Stimulated activated naive CD8-positive, alpha-beta T cell treated with anti-CD3 and anti-CD28 coated beads, Interleukin-15, Interleukin-2, amounts not matched to agents 100 U/mL and 50 U/mL, for 24 hours (primary cell): ENCODE measurements at places on chromosomes 5 and 9.

GRCh38 chr9:92617951-92618510 is 51.9 kb downstream of the IPPK start:
- no peak for DNase-seq

DNA sequence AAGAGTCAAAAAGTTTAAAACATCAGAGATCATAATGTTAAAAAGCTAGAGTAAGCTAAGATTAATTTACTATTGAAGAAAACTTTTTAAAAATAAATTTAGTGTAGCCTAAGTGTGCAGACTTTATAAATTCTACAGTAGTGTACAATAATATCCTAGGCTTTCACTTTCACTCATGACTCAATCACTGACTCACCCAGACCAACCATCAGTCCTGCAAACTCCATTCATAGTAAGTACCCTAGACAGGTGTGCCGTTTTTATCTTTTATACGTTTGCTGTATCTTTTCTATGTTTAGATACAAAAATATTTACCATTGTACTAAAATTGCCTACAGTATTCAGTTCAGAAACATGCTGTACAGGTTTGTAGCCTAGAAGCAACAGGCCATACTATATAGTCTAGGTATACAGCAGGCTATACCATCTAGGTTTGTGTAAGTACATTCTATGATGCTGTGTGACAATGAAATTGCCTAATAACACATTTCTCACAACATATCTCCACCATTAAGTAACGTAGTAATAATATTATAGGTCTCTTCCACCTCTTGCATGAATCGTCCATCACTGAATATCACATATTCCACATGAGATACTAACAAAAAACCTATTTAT is 59.2 kb downstream of the MEGF9 start:
- no peak for DNase-seq

DNA sequence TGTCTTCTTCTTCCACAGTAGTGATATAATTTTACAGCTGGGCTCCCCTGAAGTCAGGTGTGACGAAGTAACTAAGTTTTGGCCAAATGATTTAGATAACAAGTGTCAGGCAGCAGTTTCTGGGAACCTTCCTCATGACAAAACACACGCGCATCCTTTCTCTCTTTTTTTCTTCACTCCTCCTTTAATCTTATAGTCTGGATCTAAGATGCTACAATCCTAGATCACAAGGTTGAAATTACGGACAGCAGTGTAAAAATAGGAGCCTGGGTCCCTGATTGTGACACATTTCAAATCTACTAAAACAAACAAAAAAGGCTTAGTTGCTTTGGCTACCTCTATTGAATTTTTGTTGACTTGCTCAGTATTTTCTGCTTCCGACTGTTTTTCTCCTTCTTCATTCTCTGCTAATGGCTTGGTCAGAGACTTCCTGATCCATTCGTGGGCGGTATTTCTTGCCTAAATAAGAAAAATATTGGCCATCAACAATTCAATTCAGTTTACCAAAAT is 36.1 kb downstream of the FAM114A2 start:
- no peak for DNase-seq

DNA sequence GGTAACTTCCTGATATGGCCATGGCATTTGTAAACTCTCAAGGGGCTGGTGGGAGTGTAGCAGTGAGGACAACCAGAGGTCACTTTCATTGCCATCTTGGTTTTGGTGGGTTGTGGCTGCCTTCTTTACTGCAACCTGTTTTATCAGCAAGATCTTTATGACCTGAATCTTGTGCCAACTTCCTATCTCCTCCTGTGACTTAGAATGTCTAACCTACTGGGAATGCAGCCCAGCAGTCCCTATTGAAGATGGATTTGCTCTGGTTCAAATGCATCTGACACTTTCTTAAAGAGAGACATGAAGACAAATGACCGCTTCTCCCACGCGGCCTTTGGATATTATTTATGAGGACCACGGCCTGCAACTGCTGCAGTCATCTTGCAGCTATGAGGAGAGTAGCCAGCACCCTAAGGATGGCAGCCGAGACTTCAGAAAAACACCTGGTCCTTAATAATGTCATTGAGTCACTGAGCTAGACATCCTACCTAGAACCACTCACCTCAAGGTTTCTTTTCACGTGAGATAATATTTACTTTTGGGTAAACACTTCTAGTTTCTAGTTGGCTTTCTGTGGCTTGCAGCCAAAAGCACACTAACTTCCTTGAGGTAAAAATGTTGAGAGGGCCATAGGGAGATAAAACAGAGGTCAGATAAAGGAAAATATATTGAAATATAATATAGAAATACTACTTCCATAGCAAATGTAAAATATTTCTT is 28.2 kb downstream of the CETN3 start:
- DNase-seq: no peak

DNA sequence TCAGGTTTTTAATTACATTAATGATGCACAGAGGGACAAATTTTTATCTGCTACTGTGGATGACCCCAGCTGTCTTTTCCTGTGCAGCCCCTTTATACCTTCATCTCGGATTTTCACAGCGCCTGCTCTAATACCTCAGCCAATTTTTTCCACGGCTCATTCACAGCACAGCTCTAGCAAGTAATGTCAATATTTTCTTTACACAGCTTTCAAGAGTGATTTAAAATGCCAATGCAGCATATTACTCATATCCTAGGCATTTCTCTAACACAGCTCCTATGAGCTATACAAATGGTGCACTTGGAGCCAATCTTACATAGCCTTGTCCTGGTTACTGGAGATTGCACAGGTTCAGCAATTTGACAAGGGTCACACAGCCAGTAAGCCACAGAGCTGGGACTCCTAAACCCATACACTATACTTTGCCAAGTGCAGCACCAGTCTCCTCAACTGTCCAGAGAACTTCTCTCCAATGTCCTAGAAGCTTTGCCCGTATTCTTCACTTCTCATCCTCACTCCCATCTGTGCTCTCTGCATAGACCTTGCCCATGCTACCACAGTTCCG is 661.8 kb downstream of the DTWD2 start:
- DNase-seq: no peak

DNA sequence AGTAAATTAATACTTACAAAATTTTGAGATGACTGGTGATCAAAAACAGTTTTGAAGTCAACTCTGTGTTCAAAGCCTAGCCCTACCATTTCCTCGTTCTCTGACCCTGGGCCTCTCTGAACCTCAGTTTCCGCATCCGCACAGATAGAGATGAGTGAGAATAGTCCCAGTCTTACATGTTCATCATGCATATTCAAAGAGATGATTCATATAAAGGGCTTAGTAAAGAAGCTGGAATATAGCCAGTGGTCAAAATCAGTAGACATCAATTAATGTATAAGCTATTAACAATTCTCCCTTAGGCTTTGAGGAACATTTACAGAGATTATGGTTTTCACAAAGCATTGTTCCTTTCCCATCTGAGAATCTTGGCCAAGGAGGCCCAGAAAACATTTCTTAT is 250.6 kb downstream of the SPOCK1 start:
- no peak for DNase-seq

DNA sequence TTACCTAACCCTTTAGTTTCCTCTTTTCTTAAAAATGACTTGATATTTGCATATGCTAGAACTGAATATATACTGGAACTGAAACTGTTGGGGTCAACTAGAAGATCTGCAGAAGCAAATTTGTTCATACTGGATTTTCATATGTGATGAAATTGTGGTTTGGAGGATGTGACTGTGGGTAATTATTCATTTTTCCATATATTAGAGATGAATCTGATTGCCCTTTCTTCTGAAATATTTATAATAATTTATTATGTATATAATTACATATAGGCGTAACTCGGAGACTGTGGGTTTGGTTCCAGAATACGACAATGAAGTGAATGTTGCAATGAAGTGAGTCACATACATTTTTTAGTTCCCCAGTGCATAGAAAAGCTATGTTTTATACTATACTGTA is 149.1 kb downstream of the ATP10B start:
- no peak for DNase-seq

- DNase-seq: peak; percentile 51
Measured at GRCh38 chr5:95620870-95621838, 1.3 kb downstream of the GPR150 start.

GRCh38 chr9:35519692-35520363 is 29.9 kb downstream of the RUSC2 start:
- no peak for DNase-seq

GRCh38 chr5:119271758-119272730 is 83.8 kb upstream of the TNFAIP8 start:
- no peak for DNase-seq

- DNase-seq: no peak
Measured at GRCh38 chr5:4665911-4666310, 474.2 kb upstream of the ADAMTS16 start.

- no peak for DNase-seq
Measured at GRCh38 chr9:75231167-75231566, 142.9 kb downstream of the OSTF1 start.

- no peak for DNase-seq
Measured at GRCh38 chr5:37187465-37187977, 61.7 kb downstream of the CPLANE1 start.

GRCh38 chr9:88303721-88304451 is 84.4 kb upstream of the SPIN1 start:
- DNase-seq: peak; percentile 62

DNA sequence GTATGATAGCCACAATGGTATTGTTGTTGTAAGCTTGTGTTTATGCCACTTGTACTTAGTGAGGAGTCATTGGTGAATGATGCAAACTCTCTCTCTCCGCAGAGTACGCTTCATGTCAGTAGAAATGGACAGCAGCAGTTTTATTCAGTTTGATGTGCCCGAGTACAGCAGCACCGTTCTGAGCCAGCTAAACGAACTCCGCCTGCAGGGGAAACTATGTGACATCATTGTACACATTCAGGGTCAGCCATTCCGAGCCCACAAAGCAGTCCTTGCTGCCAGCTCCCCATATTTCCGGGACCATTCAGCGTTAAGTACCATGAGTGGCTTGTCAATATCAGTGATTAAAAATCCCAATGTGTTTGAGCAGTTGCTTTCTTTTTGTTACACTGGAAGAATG is 18.8 kb downstream of the ZBTB34 start:
- DNase-seq: no peak

DNA sequence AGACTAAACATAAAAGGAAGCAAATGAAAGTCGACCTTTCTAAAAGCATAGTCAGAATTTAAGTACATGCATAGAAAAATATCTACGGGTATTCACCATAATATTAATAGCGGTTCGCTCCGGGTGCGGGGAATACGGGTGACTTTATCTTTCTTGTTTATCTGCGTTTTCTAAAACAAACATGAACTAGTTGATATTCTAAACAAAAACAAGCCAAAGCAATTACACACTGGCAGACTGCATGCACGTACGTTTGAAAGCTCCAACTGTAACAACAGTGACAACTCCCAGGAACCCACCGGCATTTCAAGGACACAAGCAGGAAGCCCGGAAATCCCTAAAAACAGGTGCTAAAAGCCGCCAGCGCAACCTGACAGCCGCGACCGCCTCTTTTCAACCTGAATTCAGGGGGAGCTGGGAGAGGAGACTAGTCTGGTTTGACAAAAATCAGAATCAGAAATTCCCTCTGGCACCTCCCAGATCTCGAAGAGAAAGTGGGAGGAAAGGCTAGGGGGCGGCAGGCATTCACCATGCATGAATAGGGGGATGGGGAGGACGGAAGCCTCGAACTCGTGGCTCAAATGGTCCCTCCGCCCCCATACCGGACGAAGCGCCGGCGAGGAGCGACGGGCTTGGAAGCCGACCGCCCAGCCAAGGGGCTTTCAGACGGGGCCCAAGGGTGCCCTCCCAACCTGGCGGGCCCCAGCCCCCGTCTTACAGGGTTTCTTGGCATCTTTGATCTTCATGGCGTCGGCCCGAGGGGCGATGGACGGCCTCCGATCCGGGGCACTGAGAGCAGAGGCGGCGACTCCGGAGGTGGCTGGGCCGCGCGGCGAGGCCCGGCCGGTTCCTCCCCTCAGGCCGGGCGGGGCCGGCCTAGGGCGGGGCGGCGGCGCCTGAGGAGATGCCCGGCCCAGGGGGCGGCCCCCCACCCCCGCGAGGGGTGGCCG is at the start of gene PANK3:
Gene PANK3, minus strand, starts transcription at position 831 of the 950 bp plus-strand sequence. Its CDS starts 85 bp downstream, at position 746.
- DNase-seq: no peak

GRCh38 chr9:109966643-109967368 is 186.8 kb downstream of the PALM2AKAP2 start:
- DNase-seq: no peak

DNA sequence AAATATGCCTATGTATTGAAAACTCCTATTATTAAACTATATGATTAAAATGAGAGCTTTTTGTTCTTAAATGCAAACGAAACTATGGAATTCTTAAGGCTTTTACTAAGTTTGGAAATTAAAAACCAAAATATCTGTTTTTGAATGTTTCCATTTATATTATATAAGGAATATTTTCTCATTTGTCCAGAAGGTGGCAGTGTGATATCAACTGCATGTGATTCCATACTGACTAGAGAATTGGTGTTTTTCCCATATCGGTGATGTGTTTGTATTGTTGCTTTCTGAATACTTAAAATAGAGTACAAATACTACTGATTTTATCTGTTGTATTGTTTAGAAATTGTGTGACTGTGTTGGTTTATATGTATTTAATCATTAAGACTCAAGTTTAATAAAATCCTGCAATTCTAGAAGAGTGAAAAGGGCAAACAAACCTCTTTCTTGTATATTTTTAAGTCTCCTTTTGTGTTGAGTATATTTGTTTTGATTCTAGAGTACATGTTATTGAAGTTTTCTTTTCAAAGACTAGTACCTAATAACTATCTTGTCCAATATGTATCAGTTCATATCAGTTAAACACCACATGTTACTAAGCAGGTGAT is 320.8 kb downstream of the CCDC171 start:
- DNase-seq: no peak

DNA sequence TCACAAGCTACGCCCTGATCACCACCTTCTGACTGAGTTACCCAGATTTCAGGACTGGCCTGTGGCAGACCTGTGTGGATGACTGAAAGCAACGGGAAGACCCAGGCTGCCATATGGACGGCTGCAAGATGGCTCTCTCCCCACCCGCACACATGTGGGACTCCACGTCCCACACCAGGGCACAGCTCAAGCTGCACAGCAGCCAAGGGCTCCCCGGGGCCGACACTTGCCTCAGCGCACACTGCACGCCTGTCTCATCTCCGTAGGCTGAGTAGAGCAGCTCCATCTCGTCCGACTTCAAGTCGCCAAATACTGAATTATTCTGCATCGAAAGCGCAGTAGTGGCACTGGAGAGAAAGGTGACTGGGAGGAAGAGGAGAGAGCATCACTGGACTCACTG is 14.5 kb downstream of the BRD9 start:
- no peak for DNase-seq

DNA sequence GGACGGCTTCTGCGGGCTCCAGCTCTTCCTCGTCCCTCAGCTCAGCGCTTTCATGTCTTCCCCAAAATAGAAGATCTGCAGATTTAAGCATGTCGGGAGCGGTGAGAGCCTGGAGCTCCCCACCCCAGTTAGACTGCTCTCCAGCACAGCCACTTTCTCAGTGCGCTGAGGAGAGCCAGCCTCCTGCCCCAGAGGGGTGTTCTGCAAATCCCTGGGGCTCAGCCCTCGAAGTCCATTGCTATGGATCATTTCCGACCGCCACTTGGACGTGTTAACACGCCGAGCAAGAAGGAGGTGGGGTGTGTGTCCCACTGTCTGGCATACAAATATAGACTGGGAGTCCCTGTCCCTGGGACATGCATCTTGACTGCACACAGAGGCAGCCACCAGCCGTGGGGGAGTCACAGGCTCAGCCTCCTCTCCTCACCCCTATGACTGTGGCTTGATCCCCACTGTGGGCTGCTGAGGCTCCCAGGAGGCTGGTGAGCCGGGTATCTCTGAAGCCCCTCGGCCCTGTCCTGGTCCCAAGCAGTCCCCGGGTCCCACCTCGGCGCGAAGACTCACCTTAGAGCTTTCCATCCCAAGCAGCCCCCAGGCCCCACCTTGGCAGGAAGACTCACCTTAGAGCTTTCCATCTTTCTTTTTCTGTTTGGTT is 30.0 kb upstream of the RNF130 start:
- no peak for DNase-seq
